ENCODE measurements at places on chromosomes 2 and 18.

DNA sequence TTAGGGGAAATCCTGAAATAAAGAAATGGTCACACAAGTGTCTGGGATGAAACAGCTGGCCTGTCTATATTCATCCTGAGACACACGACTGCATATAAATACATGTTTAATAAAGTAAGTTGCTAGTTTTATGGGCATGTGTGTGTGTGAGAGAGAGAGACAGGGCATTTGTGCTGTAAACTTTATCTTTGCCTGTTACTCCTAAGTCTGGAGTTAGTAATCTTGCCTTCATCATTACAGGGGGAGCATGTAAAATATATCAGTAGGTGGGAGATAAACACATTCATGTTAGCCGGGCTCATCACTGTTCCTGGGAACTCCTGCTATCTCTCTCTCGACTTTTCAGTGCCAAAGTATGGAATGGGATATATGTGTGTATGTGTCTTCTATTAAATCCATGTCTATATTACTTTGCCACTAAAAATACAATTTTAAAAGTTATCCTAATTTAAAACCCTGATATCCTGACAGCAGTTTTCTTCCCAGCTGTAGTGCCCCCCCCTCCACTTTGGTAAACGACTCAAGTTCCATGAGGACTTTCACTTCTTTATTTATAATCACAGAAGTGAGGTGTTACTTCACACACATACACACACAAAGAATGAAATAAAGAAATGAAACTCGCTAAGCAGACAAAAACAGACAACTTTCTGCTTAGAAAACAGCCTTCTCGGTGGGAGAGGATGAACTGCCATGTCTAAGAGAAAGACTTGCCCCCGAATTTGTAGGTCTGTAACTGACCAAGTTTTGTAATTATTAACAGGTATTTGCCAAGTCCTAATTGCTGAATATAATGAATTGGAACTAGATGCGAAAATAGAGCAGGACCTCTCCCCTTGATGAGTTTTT lies 947 bp downstream of the ZEB2 start:
- DNase-seq: no peak

GRCh38 chr2:120990451-120990871 lies 254.8 kb downstream of the GLI2 start:
- DNase-seq: no peak

DNA sequence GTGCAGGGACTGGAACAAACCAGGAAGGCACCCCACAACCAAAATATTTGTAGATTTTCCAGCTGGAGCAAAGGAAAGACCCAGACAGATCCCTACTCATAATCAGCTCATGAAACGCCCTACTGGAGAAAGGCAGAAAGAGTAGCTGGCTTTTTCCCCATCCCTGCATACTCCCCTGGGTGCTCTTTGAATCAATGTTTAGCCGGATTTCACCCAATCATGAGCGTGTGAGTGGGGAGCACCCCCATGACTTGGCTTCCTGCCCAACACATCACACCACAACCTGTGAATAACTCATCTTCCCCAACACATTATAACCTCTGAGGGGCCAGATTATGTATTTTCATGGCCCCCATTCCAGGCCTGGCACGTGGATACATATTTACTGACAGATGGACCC lies 35.1 kb upstream of the SLC14A1 start:
- DNase-seq: no peak

- DNase-seq: no peak
Measured at GRCh38 chr2:133377599-133377998, 190.7 kb downstream of the NCKAP5 start.

GRCh38 chr2:238929242-238930081 lies 81.6 kb downstream of the TWIST2 start:
- no peak for DNase-seq

DNA sequence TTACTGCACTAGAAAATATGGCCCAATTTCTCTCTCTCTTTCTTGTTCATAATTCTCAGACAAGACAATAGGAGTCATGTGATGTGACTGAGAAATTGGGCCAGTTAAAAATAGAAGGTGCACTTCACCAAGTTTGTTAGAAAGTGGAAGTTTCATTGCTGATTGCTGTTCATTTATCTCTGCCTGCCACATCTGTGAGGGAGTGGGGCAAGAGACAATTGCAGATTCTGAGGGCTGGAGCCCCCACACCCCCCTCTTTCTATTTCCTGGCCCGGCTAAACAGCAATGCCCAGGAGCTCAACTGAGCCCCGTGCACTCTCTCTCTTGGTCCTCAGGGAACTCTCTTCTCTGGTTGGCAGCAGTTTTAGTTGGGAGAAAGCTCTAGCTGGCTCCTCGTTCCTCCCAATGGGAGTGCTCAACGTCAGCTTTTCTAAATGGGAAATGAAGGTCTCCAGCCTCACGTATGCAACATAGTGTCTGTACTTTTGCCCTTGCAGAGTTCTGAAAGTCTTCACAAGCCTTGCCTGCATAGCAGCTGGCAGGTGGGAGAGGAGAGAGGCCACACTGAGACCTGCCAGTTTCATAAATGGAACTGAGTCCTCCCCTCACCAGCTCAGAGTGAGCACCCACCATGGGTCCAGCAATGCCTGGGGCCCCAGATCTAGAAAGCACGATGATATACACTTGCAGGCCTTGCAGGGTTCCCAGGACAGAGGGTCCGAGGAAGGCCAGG lies 115.7 kb downstream of the MYCN start:
- DNase-seq: peak; percentile 27

DNA sequence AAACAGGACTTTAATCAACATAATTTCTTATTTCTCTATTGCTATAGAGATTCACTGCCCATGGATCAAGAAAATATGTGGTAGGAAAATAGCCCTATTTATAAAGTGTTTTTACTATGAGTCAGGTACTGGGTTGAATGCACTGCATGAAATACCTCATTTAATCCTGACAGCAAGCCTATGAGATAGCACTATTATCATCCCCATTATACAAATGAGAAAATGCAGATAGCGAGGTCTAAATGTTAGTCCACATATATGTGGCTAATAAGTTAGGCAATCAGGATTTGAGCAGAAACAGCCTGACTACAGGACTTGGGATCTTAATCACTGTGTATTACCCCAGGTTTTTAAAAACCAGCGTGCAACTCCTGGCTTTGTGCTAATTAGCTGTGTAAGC lies 8.5 kb upstream of the LYPD1 start:
- no peak for DNase-seq

DNA sequence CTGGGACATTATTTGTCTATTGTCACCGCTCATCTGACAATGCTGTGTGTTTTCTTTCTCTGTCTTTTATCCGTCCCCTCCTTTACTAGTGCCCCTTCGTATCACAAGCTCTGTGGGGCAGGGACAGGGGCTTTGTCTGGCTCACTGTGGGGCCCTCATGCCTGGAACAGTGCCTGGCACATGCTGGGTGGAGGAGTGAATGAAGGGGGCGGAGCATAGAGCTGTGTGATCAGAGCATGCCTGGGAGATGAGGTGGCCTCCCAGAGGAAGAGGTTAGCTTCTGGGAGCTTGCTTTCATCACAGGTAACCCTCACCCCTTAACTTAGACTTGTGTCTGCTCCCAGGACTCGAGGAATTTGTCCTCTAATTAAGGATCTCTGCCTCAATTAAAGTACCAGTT lies 16.4 kb downstream of the MTCL1 start:
- DNase-seq: no peak

DNA sequence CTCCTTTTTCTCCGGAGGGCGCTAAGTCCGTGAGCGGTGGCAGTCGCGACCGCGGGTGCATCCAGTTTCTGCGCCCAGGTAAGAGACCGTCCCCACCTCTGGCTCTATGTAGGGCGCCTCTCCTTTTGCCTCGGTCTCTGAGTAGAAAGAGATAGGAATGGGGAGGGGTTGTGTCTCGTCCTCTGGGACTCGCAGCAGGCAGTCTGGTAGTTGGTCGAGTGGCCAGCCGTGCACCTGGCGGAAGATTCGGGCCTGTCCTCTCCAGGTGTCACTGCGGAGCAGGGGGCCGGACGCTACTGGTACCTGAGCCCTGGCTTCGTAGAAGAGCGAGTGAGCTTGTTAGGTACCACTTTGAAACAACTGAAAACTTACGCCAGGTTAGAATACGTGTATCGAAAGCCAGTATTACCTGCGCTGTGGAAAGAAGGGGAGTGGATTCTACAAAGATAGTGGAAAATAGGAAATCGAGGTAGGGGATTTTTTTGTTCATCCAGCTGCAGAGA lies 403 bp downstream of the MAP2 start:
- DNase-seq: no peak
